Ammon's horn (tissue), 1 donor: ENCODE measurements at places on chromosomes 12 and 14.

DNA sequence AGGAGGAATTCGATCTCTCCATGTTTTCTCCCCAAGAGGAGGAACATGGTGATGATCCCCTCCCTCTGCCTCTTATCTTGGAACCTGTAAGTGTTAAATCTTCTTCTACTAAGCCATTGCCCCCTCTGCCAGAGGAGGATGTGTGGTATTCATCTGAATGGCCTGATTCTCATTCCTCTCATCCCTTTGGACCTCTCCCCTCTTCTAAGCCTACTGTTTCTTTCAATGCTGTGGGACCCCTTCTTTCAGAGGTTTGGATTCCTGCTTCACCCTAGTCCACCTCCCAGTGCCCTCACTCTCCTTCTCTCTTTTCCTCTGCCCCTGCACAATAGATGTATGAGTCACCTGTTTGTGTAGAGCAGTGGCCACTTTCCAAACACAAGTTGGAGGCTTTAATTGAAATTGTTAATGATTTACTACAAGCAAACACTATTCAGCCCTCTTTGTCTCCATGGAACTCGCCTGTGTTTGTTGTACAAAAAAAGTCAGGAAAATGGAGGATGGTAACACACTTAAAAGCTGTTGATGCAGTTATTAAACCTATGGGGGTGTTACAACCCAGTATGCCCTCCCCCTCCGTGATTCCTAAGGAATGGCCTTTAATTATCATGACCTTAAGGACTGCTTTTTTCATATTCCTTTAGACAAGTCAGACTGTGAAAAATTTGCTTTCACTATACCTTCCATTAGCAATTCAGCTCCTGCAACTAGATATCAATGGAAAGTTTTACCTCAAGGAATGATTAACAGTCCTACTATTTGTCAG, 192.1 kb upstream of the ALG10B start:
- DNase-seq, result no peak

DNA sequence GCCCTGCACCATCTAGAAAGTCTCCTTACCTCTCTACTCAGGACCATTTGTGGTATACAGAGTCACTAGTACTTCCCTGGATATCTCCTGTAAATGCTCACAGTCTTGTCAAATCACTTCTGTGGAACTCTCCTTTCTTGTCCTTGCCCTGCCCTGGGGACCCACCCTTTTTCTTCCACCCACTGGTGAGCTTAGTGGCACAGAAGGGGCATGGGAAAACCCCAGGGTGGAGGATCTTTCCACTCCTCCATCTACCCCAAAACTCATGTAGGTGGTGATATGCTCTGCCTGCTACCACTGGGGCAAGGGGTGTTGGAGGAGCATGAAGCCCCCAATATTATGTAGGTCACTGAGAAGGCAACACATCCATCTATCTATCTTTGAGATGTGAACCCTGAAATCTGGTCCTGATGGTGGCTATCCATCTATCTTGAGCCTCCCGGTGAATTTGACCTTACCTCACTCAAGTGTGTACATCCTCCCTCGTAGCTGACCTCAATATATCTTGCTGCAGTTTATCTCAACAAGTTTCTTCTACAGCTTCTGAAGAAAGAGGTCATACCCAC, 943 bp downstream of the TESPA1 start:
- no peak for DNase-seq

DNA sequence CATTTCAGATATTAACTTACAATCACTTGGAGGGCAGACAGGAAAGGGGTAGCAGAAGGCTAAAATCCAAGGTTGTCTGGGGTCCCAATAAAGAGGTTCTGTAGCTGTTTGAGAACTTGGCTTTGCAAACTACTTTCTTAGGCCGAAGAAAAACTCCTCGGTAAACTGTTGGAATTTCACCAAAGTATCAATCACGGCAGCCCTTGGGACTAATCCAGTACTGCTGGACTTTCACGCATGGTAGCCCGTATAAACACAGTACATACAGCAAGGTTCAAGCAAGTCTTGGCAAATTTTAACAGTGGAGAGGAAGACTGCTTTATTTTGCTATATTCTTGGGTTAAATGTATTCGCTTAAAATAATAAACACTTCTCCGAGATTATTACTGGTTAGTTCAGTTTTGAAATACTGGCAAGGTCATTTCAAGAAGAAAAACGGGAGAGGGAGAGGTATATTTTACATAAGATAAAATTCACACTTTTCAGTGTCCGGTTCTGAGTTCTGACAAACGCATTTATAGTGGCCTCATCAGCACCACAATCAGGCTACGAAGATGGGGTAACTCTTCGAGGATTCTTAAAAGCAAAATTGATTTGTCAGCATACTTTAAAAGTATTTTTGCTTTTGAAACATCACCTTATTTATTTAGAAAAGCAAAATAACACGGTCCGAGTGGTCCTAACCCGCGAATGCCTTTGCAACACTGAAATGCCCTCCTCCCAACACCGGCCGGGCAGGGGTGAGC, 1.3 kb downstream of the SETD3 start:
- DNase-seq, result no peak

- no peak for DNase-seq
These were observed 615.4 kb downstream of the C12orf50 start for GRCh38 chr12:87413784-87414183.

- no peak for DNase-seq
These were observed 42.7 kb downstream of the ALX1 start for GRCh38 chr12:85322715-85323114.

DNA sequence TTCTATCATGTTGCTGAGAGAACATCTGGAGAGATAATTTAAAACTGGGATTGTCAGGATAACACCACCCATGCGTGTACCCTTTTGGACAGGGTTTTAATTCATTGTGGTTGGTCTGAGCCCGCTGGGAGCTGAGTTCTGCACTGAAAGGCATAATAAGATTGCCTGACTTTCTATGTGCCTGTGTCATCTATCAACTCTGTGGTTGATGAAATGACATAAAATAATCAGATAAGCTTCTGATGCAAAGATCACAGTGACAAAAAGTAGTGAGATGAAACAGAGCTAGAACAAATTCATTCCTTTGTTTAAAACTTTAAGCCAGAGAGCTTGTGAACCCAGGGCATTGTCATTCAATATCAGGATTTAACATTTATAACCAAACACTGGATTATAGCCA, 98.7 kb downstream of the BBS10 start:
- DNase-seq, result no peak

GRCh38 chr14:23113431-23114119, 5.5 kb downstream of the CEBPE start:
- DNase-seq, result no peak

GRCh38 chr14:69129264-69129880, 23.5 kb downstream of the DCAF5 start:
- peak; percentile 93 for DNase-seq

GRCh38 chr12:102675672-102676071, 195.3 kb upstream of the IGF1 start:
- no peak for DNase-seq

- DNase-seq, result no peak
These were observed 1236.5 kb downstream of the SLC16A7 start for GRCh38 chr12:60832290-60832689.

GRCh38 chr14:100664231-100664630, 62.5 kb upstream of the DLK1 start:
- DNase-seq, result no peak

- no peak for DNase-seq
These were observed 70.8 kb downstream of the WDR20 start for GRCh38 chr14:102210421-102211042.

DNA sequence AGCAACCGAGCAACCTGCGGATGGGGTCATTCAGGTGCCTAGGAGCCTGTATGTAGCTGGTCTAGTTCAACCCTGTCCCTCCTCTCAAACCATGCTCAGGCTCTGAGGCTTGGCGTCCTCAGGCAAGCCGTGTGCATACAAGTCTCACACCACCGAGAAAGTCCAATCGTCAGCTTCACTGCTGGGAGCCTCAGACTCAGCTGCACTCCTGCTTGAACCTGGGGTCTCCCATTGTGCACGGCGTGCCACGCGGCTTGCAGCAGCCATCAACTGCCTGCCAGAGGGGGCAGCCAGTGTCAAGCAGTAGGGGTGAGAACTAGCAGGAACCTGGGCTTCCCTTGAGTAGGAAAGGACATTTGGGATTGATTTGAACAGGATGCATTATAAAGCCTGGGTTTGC, 1064.6 kb downstream of the BCL11B start:
- no peak for DNase-seq

GRCh38 chr14:91231446-91231845, 13.1 kb downstream of the GPR68 start:
- DNase-seq, result no peak

DNA sequence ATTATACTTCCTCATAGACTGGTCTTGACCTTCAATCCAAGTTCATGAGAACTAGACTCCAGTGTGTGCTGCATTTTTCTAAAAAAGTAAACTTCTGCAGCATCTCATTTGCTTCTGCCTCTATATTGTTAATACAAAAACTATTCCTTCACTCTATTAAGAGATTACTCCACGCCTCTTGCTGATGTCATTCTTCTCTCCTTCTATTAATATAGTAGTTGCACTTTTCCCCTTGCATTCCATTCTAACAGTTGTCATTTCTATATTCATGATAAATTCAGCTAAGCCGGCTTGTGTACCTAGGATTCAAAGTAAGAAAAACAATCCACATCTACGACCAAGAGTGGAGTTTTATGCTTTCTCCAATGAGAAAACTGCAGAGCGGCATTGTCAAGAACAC, 480.4 kb upstream of the NOVA1 start:
- no peak for DNase-seq

DNA sequence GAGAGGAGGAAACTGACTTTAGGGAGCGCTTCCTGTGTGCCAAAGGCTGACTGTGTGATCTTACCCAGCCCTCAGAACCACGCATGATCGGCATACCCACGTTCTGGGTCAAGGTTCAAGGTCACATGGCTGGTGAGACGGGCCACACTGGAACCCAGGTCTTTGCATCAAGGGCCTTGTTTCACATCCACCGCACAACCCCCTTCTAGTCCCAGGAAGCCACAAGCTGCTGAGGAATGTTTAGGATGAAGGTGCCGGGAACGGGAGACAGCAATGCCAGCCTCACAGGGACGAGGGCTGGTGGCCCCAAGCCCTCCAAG, 50.7 kb downstream of the TESC start:
- DNase-seq, result no peak
